Esophagus (tissue), 2 donors: ENCODE measurements at places on chromosomes 3 and 15. TPM values are rescaled to one million over a fixed set of nuclear protein-coding genes. Genes with fewer than 3 reads are reported as not detected.

The MYH15 gene
- 0.01 TPM for polyA plus RNA-seq

The MAP6D1 gene
- 1.4 TPM for polyA plus RNA-seq

The SHC4 gene
- 0.12 TPM for polyA plus RNA-seq

The LTF gene
- polyA plus RNA-seq: 0.98 TPM

The C3orf85 gene
- not detected for polyA plus RNA-seq

The MUC20 gene
- 126 TPM for polyA plus RNA-seq

The EFHB gene
- polyA plus RNA-seq: 0.11 TPM

The ATP13A4 gene
- 28.4 TPM for polyA plus RNA-seq

The ATP10A gene
- 0.86 TPM for polyA plus RNA-seq

The MINAR1 gene
- polyA plus RNA-seq: 0.29 TPM

The ABHD17C gene
- polyA plus RNA-seq: 27.3 TPM

The FBXO40 gene
- polyA plus RNA-seq: not detected

The KNG1 gene
- not detected for polyA plus RNA-seq

The CTDSPL gene
- polyA plus RNA-seq: 7.6 TPM

The UROC1 gene
- not detected for polyA plus RNA-seq

The ERICH6 gene
- not detected for polyA plus RNA-seq

The IL17RD gene
- polyA plus RNA-seq: 0.69 TPM

The ATP13A5 gene
- polyA plus RNA-seq: 0.26 TPM

The HRG gene
- polyA plus RNA-seq: 0.05 TPM

The MAGEL2 gene
- 0.01 TPM for polyA plus RNA-seq

The ACTRT3 gene
- 1.1 TPM for polyA plus RNA-seq

The GATA2 gene
- 2.2 TPM for polyA plus RNA-seq

The PARL gene
- polyA plus RNA-seq: 45.8 TPM

The EBLN2 gene
- polyA plus RNA-seq: 0.92 TPM

The SCAMP5 gene
- 0.41 TPM for polyA plus RNA-seq
